Adrenal gland (tissue), 19 donors: ENCODE measurements at places on chromosomes 5 and 9. TPM values are rescaled to one million over a fixed set of nuclear protein-coding genes. Genes with fewer than 3 reads are reported as not detected.

GRCh38 chr5:31502506-31502905, 29.4 kb downstream of the DROSHA start:
- DNase-seq = no peak

Gene SOWAHA
- 0.16 TPM for total RNA-seq

- no peak for DNase-seq
Measured at GRCh38 chr5:136054142-136055019, 25.6 kb downstream of the TGFBI start.

Gene SLC25A2
- total RNA-seq = not detected

Gene SNX18
- 38.1 TPM for total RNA-seq

Gene CDH9
- 1.3 TPM for total RNA-seq

Gene DBH
- 11.5 TPM for total RNA-seq

GRCh38 chr5:170585273-170585948, 81.6 kb downstream of the KCNIP1 start:
- DNase-seq = no peak

DNA sequence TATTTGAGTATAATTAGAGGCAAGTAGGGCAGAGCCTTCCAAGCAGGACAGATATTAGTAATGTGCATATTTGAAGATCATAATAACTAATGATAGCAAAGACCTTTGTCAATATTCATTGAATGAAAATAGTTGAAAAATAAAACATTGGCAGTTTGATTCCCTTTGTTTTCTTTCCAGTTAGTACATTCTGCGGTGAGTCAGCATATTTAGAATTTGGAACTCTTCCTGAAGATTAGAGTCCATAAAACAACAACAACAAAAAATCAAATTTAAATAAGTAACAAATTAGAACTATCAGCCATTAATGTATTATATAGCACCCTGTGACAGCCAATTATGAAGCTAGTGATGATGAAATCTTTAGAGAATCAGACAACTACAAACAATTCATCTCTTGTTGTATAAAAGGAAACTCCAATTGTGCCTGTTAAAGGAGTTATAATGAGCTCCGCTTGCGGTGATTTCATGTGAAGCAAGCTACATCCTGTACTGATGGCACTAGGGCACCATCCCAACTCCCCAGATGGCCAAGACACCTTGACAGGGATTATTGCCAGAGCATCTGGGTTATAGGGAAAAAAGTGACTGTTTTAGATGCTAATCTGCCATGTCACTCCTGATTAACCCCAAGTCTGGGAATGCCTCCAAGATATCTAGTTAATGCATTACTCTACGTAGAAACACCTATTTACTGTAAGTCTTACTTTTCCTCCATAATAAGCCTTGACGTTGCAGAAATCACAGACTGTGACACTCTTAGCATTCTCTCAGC, 6.8 kb downstream of the IFNA8 start:
- no peak for DNase-seq

Gene ZDHHC11B
- not detected for total RNA-seq

DNA sequence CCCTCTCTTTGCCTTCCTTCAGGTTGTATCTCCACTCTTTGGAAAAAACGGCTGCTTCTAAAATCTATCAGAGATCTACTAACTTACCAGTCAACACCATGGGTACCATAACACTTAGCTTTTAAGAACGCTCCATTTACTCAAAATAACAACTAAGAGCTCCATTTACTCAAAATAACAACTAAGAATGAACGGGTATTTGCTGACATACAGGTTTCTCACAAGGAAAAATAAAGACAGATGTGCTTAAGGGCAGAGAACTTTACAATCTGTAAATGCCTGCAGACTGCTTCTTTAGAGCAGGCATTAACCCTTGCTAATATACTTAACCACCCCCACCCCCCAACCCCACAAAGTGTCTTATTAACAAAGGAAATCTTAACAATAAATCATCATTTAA, 2.8 kb downstream of the UBAP2 start:
- DNase-seq = no peak

- DNase-seq = no peak
Measured at GRCh38 chr5:76383126-76383832, 19.8 kb upstream of the IQGAP2 start.

Gene PCDHGC3
- total RNA-seq = 76.5 TPM

DNA sequence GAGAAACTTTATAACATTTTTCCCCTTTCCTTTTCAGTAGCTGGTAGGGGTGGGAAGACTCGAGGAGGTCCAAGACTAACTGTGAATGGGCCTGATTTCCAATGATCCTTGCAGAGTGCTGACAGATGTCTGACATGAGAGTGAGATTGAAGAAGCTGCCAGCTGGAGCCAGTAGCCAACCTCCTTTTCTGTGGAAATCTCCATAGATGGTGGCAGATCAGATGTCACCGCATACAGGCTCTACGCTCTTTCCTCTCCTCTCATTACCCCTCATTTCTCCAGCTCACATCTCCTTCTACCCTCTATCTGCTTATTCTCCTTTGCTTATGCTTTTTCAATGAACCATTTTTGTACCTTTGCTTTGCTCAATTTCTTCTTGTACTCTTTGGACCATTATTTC, 395.2 kb upstream of the TNC start:
- DNase-seq = no peak

Gene ADGRD2
- total RNA-seq = 0.39 TPM
